ENCODE measurements at places on chromosomes 11 and 22.

- peak; percentile 27 for DNase-seq
Measured at GRCh38 chr11:129815596-129816461, at the start of gene TMEM45B. TMEM45B (plus strand) TSS chr11:129815848; CDS start chr11:129852483, 36,635 bp downstream.

- no peak for DNase-seq
Measured at GRCh38 chr11:18394928-18395734, 768 bp downstream of the LDHA start.

DNA sequence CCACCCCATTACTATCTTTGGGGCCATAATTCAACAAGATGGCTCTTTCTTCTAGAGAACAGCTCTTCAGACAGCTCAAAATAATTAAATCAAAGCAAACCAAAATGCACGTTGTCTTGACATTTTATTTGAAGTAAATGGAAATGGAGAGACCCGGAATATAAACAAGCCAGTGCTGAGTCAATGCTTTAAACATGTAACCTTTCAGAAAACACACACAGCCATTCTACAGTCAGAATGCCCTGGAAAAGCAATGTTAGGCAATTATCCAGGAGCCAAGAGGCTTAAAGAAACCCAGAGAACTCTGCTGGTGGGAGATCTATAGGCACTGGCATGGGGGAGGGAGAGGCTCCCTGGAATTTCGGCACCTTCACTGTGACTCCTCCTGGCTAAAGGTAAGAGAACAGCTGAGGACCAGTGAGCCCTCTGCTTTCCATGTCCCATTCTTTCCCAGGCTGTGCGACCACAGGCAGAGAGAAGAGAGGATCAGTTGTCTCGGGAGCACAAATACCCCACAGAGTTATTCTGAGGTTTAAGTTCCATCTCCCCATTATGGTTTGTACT is 254.0 kb upstream of the CCDC90B start:
- DNase-seq, result no peak

GRCh38 chr11:60971520-60971919 is at the start of gene CD6:
CD6 (plus strand) TSS chr11:60971680; CDS start chr11:60971866, 186 bp downstream.
- DNase-seq, result no peak

DNA sequence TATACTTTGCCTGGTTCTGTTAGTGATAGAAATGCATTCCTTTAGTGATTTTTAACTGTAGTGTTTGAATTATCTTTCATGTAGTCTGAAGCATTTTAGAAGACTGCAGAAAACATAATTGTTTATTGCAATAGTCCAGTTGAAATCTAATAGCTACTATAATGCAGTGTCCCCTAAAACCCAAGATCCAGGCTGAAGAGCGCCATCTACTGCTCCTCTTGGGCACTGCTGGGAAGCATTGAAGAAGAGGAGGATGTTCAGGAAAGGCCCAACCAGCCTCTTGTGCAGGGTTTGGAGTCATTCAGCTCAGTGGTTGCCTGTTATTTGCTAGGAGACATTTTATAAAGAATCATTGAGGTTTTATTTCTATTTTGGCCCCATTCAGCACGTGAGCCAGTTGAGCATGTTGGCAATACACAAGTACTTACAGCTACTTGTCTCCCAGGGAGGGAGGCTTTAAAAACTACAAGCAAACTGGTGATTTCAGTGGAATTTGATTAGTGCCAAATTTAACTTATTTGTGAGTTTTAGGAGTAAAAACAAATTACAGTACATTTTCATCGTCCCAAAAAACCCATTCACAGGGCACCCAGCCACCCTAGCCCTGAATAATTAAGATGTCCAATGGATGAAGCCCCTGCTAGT is 74.9 kb upstream of the HORMAD2 start:
- DNase-seq, result peak; percentile 22

GRCh38 chr11:78094250-78094649 is 14.6 kb upstream of the NDUFC2 start:
- no peak for DNase-seq

- no peak for DNase-seq
Measured at GRCh38 chr22:36736701-36737320, 33.3 kb upstream of the CACNG2 start.

- DNase-seq, result no peak
Measured at GRCh38 chr11:63503492-63503891, 2.4 kb upstream of the LGALS12 start.

DNA sequence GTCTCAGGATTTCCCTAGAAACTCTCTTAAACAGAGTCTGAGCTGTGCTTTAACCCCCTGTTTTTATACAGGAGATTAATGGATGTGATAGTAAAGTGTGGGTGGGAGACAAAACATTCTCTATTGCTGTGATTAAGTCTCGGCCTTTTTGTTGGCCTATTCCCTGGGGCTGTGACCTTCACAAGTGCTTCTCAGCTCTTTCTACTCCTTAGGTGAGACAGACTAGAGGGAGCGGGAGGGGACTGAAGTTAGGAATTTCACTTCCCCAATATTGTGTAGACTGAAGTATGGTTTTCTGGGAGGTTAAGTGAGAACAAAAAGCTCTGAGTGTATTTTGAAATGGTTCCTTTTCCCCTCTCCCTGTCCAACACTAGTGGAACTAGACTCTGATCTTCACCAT is 29.8 kb upstream of the OR8B8 start:
- DNase-seq, result no peak

DNA sequence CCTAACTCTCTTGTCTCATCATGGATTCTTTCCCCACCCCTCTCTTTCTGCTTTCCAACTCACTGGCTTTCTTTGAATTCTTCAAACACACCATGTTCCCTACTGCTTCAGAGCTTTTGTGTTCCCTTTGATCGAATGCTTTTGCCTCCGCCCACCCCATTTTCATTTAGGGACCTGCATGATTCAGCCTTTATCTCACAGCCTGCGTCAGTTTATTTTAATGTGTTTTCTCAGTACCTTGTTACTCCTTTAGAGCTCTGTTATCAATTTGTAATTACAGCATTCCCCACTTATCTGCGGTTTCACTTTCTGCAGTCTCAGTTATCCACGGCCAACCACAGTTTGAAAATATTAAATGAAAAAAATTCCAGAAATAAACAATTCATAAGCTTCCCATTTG is 451.3 kb downstream of the METTL15 start:
- no peak for DNase-seq
